ENCODE measurements at places on chromosomes 3 and 15.

DNA sequence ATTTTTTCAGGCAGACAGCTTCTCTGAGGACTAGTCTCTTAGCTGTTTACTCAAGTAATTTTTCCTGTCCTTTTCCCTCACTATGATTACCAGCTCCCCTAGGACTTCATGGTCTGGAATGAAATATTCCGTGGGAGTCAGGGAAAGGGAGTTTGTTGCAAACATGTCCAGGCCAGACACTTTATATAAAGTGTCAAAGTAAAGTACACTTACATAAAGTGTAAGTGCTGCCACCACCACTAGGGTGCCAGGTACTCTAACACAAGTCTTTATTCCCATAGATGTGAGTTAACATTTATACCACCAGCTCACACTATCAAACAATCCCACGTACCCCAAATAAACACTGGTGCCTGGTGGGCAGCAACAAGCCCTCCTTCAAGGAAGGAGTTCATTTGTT lies 179.8 kb downstream of the SNRPN start:
- no peak for DNase-seq

DNA sequence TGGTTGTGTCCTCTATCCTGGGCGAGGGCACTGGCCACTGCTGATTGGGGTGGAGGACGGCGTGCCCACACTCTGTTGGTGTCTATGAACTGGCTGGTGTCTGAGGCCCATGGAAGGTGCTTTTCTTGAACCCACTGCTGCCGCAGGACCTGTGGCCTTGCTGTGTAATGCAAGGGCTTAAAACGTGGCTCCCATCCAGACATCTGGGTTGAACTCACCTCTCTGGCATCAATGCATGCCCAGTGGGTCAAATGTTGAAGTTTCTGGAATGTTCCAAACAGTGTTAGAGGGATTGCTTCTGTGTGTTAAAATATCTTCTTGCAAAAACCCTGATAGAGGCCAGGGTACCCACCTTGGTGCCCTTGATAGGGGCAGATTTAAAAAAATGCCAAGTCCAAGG lies 42.6 kb downstream of the FAM3D start:
- DNase-seq: no peak

- DNase-seq: no peak
These were observed 67.7 kb downstream of the ARHGEF26 start for GRCh38 chr3:154188846-154189245.

GRCh38 chr15:78266229-78266628 lies 1.9 kb downstream of the DNAJA4 start:
- no peak for DNase-seq

- DNase-seq: no peak
These were observed 257.5 kb downstream of the MFSD1 start for GRCh38 chr3:159059395-159059794.

- DNase-seq: no peak
These were observed 22.4 kb downstream of the PLA2G4F start for GRCh38 chr15:42133886-42134502.

- no peak for DNase-seq
These were observed at the start of gene SLCO2A1 for GRCh38 chr3:134029734-134030378. SLCO2A1 (minus strand) TSS chr3:134029925; CDS start chr3:134029802, 123 bp downstream.

- peak; percentile 99 for DNase-seq
These were observed 38.6 kb downstream of the MGLL start for GRCh38 chr3:127783642-127784160.

- DNase-seq: no peak
These were observed 100.4 kb downstream of the NUP210 start for GRCh38 chr3:13319564-13320220.

- no peak for DNase-seq
These were observed 2.7 kb downstream of the TEX55 start for GRCh38 chr3:119148493-119149180.

DNA sequence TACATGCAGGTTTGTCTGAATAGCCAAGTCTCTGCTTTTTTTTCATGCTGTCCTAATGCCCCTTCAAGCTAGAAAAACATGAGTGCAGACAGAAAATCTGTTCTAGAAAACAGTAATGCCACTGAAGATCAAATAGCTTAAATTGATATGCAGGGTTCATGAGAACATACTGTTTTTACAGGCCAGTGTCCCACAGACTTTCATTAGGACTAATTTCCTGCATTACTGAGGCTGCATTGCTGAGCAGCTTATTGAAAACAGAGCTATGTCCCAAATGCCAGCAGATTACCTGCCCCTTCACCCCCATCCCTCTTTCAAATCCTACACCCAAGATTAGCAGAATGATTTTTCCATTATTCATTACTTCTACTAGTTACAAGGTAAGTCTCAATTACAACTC lies 665 bp downstream of the TM4SF18 start:
- DNase-seq: no peak

DNA sequence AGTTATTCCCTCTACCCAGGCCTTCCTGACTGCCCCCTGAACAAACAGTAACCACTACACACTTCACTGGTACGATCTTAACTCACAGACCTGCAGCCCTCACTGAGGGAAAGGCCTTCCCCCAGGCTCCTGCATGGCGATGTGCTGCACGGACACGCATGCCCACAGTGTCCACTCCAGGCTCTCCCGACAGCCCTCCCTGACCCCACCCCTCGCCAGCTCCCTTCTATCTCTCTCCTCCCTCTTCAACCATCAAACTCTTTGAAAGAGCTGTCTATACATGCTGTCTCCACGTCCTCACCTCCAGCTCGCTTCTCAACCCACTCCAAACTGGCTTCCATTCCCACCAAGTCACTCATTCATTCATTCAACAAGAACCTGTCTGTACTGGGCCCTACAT lies 3.9 kb downstream of the SCN5A start:
- no peak for DNase-seq

DNA sequence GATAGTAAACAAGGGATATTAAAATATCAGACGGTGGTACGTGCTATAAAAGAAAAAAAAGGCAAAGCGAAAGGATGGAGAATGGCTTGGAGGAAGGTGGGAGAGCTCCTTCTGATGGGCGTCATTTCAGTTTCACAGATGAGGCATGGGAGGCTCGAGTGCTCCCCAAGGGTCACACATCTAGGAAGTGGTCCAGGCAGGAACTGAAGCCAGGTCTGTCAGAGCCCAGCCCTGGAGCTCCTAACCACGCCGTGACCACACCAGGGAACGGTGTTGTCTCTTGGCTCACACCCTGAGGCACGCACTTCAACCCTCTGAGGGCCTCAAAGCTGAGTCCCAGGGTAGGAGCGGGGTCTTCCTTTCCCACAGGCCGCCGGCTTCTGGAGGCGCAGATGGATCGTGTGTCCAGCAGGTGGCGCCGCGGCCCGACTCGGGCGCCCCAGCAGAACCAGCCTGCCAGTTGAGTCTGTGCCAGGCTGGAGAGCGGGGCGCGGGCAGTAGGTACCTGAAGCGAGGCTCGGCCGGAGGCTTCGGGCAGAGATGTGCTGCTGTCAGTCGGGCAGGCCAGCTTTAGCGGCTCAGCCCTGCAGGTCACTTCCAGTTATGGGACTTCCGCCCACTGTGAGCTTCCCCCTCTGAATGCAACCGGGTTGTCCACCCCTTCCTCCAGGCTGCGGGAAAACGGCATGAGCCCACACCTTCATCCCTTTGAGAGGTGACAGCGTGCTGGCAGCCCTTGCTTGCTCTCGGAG lies 68.1 kb downstream of the SLC6A1 start:
- peak; percentile 29 for DNase-seq

- no peak for DNase-seq
These were observed 71.0 kb upstream of the SYNPR start for GRCh38 chr3:63207066-63207590.

- no peak for DNase-seq
These were observed 27.4 kb upstream of the GOLGA6C start for GRCh38 chr15:75230551-75231371.

DNA sequence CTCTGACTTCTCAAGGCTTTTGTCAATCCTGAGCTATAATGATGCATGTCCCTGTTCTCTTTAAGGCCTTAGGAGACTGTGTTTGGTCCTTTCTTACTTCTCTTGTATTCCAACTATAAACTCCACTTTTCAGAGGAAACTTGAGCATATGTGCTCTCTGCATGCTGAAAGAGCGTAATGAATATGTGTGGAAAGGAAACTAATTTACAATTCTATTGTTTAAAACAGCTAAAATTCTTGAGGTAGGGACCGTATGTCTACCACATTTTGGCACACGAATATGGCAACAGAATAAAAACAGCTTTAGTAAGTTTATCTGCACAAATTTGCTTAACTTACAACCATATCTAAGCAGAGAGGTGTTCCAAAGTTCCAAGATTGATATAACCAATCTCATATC lies 242.0 kb upstream of the DCBLD2 start:
- no peak for DNase-seq

GRCh38 chr3:13341229-13341905 lies 78.8 kb downstream of the NUP210 start:
- DNase-seq: no peak

DNA sequence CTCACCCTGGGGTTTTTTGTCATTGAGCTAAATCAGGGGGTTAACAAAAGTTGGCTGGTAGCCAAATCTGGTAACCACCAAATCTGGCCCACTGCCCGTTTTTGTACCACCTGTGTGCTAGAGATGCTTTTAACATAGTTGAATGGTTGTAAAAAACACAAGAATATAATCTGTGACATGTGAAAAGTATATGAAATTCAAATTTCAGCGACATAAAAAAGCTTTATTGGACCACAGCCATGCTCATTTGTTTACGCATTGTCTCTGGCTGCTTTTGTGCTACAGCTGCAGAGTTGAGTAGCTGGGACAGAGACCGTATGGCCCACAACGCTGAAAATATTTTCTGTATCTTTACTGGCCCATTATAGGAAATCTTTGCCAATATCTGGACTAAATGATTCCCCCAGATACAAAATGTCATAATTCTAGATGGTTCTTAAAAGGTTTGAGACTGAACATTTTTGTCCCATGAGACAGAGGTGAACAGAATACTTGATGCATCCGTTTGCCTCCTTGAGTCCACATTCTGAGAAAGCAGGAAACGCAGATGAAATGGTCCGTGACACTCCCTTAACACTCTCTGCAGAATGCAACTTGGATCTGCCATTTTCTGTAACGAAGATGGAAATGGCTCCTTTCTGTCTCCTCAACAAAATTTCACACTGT lies 120.9 kb upstream of the PDZRN3 start:
- no peak for DNase-seq

GRCh38 chr15:51768018-51768417 lies 16.6 kb downstream of the TMOD2 start:
- no peak for DNase-seq

DNA sequence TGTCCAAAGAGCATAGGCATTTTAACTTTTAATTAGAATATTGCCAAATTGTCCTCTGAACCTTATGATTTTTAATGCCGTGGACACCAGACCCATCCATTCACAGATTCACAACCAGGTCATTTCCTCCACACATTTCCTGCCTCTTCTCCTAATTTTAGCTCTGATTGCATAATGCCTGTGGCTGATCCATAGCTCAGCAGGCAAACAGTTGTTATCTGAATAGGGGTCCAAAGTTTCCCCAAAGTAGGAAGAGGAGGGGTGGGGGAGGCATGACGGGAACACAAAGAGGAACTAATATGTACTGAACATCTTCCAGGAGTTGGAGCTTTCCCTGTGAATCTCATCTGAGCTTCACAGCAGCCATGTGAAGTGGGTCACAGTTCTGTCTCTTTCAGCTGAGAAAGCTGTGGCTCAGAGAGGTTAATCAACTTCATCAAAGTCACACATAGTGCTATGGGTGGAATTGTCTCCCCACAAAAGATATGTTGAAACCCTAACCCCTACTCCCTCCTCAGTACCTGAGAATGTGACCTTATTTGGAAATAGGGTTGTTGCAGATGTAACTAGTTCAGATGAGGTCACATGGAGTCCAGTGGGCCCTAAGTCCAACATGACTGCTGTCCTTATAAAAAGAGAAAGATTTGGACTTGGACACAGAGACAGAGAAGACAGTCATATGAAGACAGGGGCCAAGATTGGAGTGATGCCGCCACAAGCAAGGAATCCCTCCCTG lies 106.7 kb upstream of the AGBL1 start:
- DNase-seq: no peak

DNA sequence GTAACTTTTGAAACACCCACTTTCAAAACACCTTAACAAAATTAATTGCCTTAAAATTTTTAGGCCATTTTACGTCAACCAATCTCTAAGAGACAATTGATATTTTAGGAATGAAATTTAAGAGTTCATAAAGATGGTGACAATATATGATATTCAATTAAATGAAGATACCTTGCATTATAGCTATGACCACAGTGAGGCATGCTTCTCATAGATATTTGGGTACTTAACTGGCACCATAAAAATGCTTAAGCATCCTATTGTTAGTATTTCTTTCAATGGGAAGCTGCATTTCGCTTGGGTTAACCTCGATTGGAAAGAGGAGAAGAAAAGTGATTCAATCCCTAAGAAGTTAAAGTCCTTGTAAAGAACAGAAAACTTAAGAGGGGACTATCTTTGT lies 209.0 kb downstream of the GAP43 start:
- DNase-seq: no peak

GRCh38 chr3:157865352-157866000 lies 240.7 kb downstream of the SHOX2 start:
- no peak for DNase-seq

GRCh38 chr15:50440932-50441331 lies 16.7 kb downstream of the USP8 start:
- DNase-seq: no peak

- no peak for DNase-seq
These were observed 390.3 kb downstream of the GABRB3 start for GRCh38 chr15:26382444-26383072.

- DNase-seq: no peak
These were observed 79.8 kb downstream of the PRICKLE2 start for GRCh38 chr3:64145438-64145837.

GRCh38 chr3:46926871-46927717 lies 49.5 kb downstream of the CCDC12 start:
- DNase-seq: no peak

DNA sequence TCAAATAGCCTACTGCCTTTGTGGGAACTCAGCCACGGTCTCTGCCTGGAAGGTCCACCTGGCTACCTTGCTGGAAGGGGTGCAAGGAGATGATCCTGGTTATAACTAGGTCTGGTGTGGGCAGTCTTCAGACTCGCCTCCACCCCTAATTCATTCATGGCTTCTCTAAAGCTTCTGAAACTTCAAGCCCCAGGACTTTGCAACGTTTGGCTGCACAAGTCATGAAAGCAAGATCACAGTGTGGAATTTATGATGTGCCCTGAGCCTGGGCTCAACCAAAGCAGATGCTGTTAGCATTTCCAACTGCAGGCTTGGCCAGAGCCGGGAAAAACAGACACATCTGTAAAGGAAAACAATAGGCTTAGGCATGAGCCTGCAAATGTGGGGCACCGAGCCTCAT lies 200.4 kb upstream of the WNT5A start:
- DNase-seq: no peak

- DNase-seq: no peak
These were observed 84.5 kb downstream of the WDR76 start for GRCh38 chr15:43911235-43911781.

GRCh38 chr3:175404621-175405020 lies 545.5 kb downstream of the NAALADL2 start:
- no peak for DNase-seq

GRCh38 chr3:127679534-127680145 lies 6.9 kb downstream of the ABTB1 start:
- no peak for DNase-seq

GRCh38 chr3:73637042-73637441 lies 12.3 kb upstream of the PDZRN3 start:
- no peak for DNase-seq

Data from NCI-H524 treated with DMSO at 0.1 percent for 48 hours (cell line).